ENCODE measurements at places on chromosomes 1 and 21. TPM values are rescaled to one million over a fixed set of nuclear protein-coding genes. Genes with fewer than 3 reads are reported as not detected.

VSIG8 gene
- not detected for total RNA-seq

MFSD2A gene
- total RNA-seq, result 4.4 TPM

KCNH1 gene
- 3.0 TPM for total RNA-seq

TNFSF4 gene
- 0.07 TPM for total RNA-seq

LRRC52 gene
- not detected for total RNA-seq

C1orf87 gene
- not detected for total RNA-seq

HES2 gene
- total RNA-seq, result 3.5 TPM

SLC6A17 gene
- 5.6 TPM for total RNA-seq

HIVEP3 gene
- 3.0 TPM for total RNA-seq

REG4 gene
- total RNA-seq, result not detected

WNT3A gene
- 0.02 TPM for total RNA-seq

AMY1A gene
- total RNA-seq, result not detected

TCEA3 gene
- 0.17 TPM for total RNA-seq

DTL gene
- 22.6 TPM for total RNA-seq

PGBD5 gene
- 0.82 TPM for total RNA-seq

Data from A549 treated with CpdA at 1 μM for 4 hours (cell line).